ENCODE measurements at places on chromosomes 12 and 14.

GRCh38 chr14:104972301-104973134 lies 5.7 kb downstream of the AHNAK2 start:
- DNase-seq = no peak

DNA sequence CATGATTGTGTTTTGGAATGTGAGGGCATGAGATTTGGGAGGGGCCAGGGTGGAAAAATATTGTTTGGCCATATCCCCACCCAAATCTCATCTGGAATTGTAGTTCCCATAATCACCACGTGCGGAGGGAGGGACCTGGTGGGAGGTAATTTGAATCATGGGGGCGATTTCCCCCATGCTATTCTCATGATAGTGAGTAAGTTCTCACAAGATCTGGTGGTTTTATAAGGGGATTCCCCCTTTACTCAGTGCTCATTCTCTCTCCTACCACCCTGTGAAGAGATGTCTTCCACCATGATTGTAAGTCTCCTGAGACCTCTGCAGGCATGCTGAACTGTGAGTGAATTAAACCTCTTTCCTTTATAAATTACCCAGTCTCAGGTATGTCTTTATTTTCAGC lies 15.7 kb downstream of the OR10P1 start:
- no peak for DNase-seq

GRCh38 chr14:69880893-69881292 lies 1.7 kb downstream of the SMOC1 start:
- no peak for DNase-seq

DNA sequence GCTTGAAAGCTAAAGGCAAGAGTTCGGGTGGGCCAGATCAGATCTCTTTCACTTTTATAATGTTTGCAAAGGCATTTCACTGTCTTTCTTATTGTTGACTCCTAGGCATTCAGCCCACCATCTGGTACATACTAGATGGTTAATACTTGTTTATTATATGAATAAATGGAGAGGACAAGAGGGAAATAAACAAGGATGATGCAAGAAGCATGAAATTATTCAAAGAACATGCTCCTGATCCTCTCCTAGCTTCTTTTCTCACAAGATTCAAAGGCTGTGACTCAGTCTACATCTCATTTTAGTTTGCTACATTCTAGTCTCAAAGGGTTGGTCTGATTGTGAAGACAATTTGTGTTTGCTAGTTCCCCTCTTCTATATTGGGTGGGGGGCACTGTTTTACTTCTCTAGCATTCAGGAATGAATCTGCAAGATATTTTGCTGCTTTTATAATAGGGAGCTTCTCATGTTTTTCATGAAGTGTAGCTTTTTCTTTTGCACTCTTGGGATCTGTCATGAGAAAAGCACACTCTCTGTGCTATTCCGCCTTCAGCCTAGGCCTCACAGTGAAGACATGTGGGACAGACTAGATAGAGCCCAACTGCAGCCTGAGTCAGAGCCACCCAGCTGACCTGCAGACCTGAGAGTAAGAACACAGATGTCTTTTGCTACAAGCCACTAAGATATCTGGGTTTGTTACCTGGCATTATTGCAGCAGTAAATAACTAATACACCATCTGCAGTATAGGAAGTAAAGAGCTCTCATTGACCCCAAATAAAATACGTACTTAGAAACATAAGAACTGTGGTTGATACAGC lies 65.7 kb downstream of the PTHLH start:
- no peak for DNase-seq

DNA sequence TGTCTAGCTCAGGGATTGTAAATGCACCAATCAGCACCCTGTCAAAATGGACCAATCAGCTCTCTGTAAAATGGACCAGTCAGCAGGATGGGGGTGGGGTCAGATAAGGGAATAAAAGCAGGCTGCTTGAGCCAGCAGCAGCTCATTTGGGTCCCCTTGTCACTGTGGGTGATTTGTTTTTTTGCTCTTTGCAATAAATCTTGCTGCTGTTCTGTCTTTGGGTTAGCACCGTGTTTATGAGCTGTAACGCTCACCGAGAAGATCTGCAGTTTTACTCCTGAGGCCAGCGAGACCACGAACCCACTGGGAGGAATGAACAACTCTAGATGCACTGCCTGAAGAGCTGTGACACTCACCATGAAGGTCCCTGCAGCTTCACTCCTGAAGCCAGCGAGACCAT lies 134.1 kb upstream of the LMNTD1 start:
- no peak for DNase-seq

DNA sequence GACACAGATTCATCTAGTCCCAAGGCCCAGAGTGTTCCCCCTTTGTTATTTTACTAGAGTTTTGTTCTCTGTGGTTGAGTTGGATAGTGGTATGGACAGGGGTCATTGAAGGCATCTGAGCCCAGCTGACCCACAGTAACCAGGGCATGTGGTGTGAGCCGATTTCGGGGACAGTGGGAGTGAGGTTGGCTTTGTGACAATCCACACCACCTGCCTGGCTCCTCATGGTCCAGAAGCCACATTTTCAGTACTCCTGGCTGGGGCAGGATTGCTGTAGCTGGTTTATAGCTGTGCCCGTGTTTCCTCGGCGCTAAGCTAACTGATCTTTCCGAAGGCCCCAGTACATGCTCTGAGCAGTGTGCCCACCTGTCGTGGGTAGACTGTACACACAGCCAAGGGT lies 116.0 kb downstream of the TSPAN9 start:
- DNase-seq = no peak

- DNase-seq = no peak
These were observed 47.5 kb upstream of the PPP1R12A start for GRCh38 chr12:79982086-79983062.

GRCh38 chr14:54529811-54530210 lies 20.1 kb downstream of the CGRRF1 start:
- no peak for DNase-seq

All from pancreas (tissue), 10 donors.